Activated CD4-positive, alpha-beta T cell treated with anti-CD3 and anti-CD28 coated beads for 36 hours (primary cell): ENCODE measurements at places on chromosomes 16 and 17. TPM values are rescaled to one million over a fixed set of nuclear protein-coding genes. Genes with fewer than 3 reads are reported as not detected.

The GJD3 gene
- not detected for total RNA-seq

DNA sequence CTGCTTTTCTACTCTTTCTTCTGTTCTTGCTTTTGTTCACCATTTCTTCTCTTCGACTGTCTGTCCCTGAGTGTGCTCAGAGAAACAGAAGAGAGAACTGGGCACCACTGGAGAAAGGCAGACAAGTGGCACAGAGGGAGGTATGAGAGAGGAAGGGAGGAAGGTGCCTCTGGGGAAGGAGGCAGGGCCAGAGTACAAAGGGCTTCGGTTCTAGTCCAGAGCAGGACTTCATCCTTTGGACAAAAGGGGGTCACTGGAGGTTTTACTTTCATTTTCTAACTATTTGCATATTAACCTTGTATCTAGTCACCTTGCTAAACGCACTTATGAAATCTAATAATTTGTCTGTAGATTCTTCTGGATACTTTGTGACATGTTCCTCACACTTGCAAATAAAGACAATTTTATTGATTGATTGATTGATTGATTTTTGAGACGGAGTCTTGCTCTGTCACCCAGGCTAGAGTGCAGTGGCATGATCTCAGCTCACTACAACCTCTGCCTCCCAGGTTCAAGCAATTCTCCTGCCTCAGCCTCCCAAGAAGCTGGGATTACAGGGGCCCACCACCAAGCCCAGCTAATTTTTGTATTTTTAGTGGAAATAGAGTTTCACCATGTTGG is 13.5 kb downstream of the ITGB4 start:
- H3K27me3 ChIP-seq = no peaks in the 10 kb centered on the region
- no peak overlapping the region for H3K4me3 ChIP-seq
- no peak for DNase-seq
- no peaks in the 10 kb centered on the region for H3K36me3 ChIP-seq
- H3K4me1 ChIP-seq = peaks cover 6% of the 10 kb centered on the region
- no peak overlapping the region for H3K27ac ChIP-seq

DNA sequence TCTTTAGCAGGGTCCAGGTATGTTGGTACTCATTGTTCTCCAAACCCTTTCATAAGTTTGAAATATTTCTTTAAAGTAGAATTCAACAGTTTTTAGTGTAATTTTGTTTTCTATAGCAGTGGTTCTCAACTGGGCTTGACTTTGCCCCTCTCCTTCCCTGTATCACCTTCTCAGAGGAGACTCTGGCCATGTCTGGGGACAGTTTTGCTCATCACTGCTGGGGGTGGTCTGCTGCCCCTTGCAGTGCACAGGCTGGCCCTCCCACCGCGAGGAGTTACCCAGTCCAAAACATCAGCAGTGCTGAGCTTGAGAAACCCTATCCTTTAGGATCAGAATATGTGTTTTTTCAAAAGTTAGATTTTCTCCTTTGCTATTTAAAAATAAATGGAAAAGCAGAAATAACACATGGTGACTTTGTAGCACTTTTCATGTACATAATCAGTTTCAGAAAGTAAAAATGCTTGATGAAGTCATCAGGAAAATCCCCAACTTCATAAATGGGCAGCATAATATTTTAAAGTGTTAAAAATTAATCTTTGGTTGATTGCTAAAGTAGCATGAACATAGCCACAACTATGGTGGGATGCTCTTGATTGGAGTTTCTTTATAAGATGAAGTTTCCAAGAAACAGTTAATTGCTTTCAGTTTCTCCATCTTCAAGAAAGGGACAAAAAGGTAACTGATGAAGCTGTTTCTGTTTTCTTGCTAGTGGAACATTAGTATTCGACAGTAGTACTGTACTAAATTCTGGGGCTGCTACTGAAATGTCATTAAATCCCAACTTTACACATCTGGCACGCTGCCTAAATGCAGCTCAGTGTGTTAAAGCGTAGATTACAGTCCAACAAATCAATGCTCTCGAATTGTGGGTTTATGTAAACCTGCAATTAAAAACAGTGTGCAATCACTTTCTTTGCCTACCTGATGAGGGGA is 70.3 kb downstream of the NETO2 start:
- H3K36me3 ChIP-seq = no peaks in the 10 kb centered on the region
- H3K4me1 ChIP-seq = peaks cover 17% of the 10 kb centered on the region
- no peak overlapping the region for H3K4me3 ChIP-seq

The HS3ST6 gene
- total RNA-seq = not detected

The TAT gene
- not detected for total RNA-seq

The ABCA8 gene
- total RNA-seq = not detected

The DNAI2 gene
- 0.14 TPM for total RNA-seq

- peaks cover 14% of the 10 kb centered on the region for H3K4me1 ChIP-seq
- no peaks in the 10 kb centered on the region for H3K27me3 ChIP-seq
- no peak overlapping the region for H3K27ac ChIP-seq
Observed at GRCh38 chr17:29238133-29238850, 8.4 kb upstream of the CRYBA1 start.

DNA sequence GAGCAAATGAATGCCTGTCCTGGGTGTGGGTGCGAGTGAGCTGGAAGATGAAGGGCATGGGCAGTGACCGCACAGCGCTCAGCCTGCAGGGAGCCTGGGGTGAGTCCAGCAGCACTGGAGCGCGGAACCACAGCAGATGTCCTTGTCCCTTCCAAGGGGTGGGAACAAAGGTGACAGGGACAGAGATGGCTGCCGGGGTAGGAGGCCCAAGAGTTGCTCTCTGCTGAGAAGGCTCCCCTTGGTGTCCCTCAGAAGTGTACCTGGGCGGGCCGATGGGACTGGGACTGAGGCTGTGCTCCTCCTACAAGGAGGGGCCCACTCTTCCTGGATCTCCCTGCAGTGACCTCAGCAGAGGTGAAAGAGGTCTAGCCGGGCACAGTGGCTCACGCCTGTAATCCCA is 7.6 kb upstream of the PGAP6 start:
- H3K36me3 ChIP-seq = no peaks in the 10 kb centered on the region
- H3K4me3 ChIP-seq = no peak overlapping the region
- H3K4me1 ChIP-seq = peaks cover 14% of the 10 kb centered on the region
- DNase-seq = no peak

The GP1BA gene
- total RNA-seq = not detected

GRCh38 chr17:36657390-36657762 is 56.0 kb downstream of the MRM1 start:
- H3K27me3 ChIP-seq = peaks cover 41% of the 10 kb centered on the region
- H3K36me3 ChIP-seq = no peaks in the 10 kb centered on the region
- H3K4me3 ChIP-seq = peak overlapping the region; percentile 28
- no peak overlapping the region for H3K27ac ChIP-seq
- no peak for DNase-seq
- H3K4me1 ChIP-seq = peaks cover 2% of the 10 kb centered on the region

- H3K27ac ChIP-seq = peak overlapping the region; percentile 95
- DNase-seq = peak; percentile 79
- peak overlapping the region; percentile 93 for H3K4me3 ChIP-seq
- no peaks in the 10 kb centered on the region for H3K27me3 ChIP-seq
- H3K36me3 ChIP-seq = peaks cover 26% of the 10 kb centered on the region
Observed at GRCh38 chr16:50742576-50743200, 802 bp downstream of the CYLD start.

GRCh38 chr17:69437475-69437874 is 23.0 kb downstream of the MAP2K6 start:
- DNase-seq = no peak
- H3K36me3 ChIP-seq = peaks cover 20% of the 10 kb centered on the region
- no peaks in the 10 kb centered on the region for H3K27me3 ChIP-seq
- no peak overlapping the region for H3K4me3 ChIP-seq

GRCh38 chr17:62172492-62173291 is 107.6 kb upstream of the MED13 start:
- peaks cover 5% of the 10 kb centered on the region for H3K27me3 ChIP-seq
- no peaks in the 10 kb centered on the region for H3K4me1 ChIP-seq
- no peak overlapping the region for H3K27ac ChIP-seq
- no peak for DNase-seq
- no peak overlapping the region for H3K4me3 ChIP-seq
- H3K36me3 ChIP-seq = no peaks in the 10 kb centered on the region

DNA sequence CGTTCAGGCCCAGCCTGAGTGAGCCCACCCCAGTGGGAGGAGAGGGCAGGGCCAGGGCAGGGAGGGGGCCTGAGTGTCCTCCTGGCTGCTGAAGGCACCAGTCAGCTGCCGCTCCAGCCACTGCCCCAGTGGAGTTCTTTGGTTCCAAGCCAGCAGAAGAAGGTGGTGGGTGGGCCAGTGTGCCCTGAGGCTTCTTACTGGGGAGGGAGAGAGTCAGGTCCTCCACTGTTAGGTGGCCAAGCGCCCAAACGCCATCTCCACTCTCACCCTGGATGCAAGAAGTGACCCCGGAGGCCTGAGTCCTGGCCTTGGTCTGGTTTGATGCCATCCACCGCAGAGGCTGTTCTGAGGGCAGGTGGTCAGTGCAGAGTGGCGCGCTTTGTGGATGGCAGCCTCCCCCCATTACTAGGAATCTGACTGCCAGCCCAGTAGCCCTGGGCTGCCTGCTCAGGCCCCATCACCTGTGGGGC is 2.2 kb downstream of the RNF213 start:
- DNase-seq = no peak
- H3K4me1 ChIP-seq = peaks cover 59% of the 10 kb centered on the region
- H3K36me3 ChIP-seq = peaks cover 37% of the 10 kb centered on the region
- H3K27ac ChIP-seq = peak overlapping the region; percentile 91
- H3K4me3 ChIP-seq = peak overlapping the region; percentile 98
- H3K27me3 ChIP-seq = no peaks in the 10 kb centered on the region

The DOC2A gene
- 1.3 TPM for total RNA-seq
